ENCODE measurements at places on chromosomes 5 and 9.

DNA sequence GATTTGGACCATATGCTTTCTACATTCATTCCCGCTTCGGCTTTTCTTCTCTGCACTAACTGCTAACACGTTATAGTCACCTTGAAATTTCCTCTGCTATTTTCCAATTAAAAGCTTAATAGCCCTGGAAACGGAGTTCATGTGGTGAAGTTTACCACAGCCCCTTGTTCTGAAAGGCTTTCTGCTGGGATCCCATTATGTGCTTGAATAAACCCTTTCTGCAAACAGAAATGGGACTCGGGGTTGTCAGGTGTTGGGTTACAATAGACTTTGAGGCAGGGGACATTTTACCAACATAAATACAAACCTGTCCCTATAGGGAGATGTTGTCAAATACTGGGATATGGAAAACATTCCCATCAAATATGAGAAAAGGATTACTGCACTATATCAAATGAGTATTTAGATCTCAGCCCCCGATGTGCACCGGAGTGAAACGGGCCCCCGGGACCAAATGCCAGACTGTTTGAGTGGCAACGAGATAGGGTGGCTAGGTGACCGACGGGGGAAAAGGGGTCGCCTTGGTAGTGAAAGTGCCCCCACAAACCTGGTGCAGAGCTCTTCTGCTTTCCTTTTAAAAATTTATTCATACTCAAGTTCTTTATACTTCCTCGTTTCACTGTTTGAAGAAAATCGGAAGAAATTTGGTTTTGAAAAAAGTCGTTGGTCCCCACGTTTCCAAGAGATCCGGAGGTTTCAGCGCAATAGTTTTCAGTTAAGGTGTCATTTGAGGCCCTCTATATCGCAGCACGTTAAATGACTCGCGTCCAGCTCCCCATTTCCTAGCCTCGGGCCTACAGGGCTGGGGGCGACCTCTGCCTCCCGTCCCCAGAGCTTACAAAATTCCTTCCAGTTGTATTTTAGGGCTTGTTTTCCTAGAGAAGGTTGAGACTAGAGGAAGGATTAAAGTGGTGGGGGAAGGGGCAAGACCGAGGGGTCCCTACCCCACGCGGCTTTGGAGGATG lies 2.1 kb upstream of the DMRT3 start:
- no peak for DNase-seq

DNA sequence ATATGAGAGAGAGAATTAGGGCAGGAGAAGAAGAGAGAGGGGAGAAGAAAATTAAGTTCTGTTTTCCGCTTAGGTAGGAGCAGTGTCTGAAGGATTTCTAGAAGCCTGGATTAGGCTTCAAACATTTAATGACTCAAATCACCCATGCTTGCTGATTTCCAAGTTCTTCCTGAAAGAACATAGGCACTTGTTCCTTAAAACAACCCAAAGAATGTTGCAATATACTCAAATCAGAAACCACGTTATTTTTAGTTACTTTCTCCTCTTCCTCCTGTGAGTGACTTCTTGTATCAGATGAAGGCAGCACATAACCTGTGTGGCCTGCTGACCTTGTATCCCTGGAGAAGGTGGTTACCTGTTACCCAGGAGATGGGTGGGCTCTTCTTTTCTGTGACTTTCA lies 351.5 kb upstream of the KLF4 start:
- DNase-seq = no peak

DNA sequence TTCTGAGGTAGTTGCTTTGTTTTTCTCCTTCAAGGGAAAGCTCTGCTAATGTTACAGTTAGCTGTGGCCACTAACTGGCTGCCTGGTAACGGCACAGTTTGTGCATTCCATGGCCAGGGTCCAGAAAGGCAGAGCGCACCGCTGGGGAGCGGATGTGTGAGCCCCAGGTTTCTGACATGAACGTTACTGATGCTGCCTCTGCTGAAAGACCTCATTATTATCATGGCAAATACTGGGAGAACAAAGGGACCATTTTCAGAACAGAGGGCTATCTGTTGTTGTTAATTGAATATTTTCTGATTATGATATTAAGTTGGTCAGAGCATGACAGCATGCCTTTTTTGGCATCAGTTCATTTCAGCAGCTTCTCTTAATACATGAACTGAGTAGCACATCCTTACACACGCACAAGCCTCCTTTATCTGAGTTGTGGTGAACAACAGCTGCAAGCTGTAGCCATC lies 134.1 kb downstream of the NUDT12 start:
- no peak for DNase-seq

GRCh38 chr9:16461137-16461840 lies 409.2 kb downstream of the BNC2 start:
- no peak for DNase-seq
